ENCODE measurements at places on chromosomes 4 and X. TPM values are rescaled to one million over a fixed set of nuclear protein-coding genes. Genes with fewer than 3 reads are reported as not detected.

GRCh38 chrX:112651766-112652165 is 28.0 kb downstream of the LHFPL1 start:
- DNase-seq: no peak

- DNase-seq: no peak
These were observed 395.5 kb upstream of the BOD1L1 start for GRCh38 chr4:14023036-14023435.

DNA sequence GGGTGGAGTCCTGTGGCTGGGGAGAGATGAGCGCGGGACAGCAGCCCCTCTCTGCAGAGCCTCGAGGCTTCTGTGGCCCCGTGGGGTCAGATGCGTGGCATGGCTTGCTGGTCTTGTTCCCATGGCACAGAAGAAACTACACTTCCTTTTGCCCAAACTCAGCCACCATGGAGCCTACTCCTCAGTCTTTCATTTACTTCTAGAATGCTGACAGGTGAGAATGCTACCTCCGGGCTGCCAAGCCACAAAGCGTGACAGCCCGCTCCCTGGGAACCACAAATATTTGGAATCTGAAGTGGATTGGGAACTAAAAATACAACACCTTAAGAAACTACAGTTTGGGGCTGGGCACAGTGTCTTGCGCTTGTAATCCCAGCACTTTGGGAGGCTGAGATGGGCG is 98.0 kb downstream of the TRAPPC11 start:
- DNase-seq: no peak

- no peak for DNase-seq
These were observed 80.6 kb downstream of the FBXW7 start for GRCh38 chr4:152455311-152455710.

DNA sequence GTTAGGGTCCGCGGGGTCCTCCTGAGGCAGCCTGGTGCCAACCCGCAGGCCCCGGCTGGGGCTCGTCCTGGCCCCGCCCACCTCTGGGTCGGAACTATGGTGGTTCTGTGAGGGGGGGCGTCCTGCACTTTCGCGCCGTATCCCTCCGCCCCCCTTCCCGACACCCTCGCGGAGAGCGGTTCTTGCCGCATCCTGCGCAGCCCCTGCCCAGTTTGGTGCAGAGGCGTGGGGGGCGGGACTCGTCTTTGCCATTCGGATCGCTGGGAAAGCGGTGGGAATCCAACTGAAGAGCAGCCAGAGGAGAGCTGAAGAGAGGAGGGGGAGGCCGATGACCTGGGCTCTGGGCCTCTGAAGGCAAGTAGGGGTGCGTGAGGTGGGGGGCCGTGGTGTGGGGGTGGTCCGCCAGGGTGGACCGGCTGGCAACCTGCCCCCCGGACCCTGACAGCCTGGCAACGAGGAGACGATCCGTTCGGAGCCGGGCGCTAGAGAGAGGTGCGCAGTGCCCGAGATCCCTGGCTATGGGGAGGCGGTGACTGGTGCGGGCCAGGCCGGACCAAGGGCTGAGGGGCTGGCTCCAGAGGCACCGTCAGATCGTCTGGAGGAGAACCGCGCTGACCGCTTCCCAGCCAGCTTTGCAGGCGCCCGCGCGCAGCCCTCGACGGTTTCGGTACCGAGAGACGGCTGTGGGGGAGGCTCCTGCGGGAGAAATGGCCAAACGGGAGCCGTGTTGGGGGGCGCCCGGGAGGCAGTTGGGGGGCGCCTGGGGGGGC is at the start of gene GPRASP1:
Gene GPRASP1, plus strand, starts transcription at position 242 of the 770 bp plus-strand sequence. CDS start 2,431 bp downstream, outside the sequence.
- DNase-seq: peak; percentile 44

GRCh38 chrX:79361192-79361870 is 5.8 kb downstream of the ITM2A start:
- DNase-seq: no peak

DNA sequence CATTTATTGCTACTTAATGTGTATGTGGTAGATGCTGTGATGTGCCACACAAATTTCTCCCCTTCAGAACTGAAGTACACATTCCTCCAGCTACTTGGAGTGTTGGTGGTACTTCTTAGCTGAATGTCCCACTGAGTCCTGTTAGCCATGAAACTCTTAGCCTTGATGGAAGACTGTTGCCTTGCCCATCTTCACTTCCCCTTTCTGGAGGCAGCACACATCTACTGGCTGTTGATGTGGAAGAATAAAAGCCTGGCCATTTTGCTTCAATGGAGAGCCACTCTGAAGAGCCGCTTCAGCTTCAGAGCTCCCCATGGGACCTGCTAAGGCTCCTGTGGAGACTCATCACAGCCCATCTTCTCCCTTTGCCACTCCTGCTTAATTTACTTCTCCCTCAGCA is 157.7 kb upstream of the PITX2 start:
- no peak for DNase-seq

DNA sequence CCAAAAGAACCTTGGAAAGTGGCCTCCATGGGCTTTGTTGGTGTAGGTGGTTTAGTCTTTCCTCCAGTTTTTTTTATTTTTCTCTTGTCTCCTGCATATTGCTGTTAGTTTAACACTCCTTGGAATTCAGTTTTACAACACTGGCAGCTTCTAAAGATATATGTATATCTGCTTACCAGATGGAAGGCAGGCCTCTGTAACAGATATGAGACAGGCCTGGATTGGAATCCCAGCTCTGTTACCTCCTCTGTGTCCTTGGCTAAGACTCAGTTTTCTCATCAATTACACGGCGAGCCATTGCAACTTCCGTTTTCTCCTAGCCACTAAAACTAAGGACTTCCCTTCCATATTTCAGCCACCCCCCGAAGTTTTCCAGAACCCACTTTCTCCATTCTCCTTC is 133.4 kb upstream of the SMAD1 start:
- no peak for DNase-seq

Gene GABRB1
- total RNA-seq: 48.8 TPM

DNA sequence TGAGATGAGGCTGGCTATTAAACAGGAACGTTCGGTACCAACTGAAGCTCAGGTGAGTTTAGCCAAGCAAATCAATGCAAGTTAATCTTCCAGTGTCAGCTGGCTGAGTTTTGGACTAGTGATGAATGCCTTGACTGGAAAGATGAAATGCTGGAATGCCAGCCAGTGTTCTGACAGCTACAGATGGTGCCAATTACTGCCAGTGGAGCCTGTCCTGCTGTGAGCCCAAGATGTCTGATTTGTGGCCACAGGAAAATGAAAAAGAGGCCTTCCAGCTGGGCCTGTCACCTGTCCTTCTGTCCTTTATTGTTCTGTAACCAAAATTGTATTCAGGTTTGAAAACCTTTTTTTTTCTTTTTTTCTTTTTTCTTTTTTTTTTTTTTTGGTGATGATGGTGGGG is 223.1 kb downstream of the AFF2 start:
- DNase-seq: peak; percentile 55

Gene SYTL4
- 3.4 TPM for total RNA-seq

DNA sequence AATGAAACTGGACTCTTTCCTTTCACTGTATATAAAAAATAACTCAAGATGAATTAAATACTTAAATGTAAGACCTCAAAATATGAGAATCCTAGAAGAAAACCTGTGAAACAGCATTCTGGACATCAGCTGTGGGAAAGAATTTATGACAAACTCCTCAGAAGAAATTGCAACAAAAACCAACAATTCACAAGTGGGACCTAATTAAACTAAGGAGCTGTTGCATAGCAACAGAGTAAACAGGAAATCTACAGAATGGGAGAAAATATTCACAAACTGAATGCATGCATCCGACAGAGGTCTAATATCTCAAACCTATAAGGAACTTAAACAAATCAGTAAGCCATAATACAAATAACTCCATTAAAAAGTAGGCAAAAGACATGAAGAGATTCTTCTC is 851.7 kb upstream of the PCDH10 start:
- DNase-seq: no peak

DNA sequence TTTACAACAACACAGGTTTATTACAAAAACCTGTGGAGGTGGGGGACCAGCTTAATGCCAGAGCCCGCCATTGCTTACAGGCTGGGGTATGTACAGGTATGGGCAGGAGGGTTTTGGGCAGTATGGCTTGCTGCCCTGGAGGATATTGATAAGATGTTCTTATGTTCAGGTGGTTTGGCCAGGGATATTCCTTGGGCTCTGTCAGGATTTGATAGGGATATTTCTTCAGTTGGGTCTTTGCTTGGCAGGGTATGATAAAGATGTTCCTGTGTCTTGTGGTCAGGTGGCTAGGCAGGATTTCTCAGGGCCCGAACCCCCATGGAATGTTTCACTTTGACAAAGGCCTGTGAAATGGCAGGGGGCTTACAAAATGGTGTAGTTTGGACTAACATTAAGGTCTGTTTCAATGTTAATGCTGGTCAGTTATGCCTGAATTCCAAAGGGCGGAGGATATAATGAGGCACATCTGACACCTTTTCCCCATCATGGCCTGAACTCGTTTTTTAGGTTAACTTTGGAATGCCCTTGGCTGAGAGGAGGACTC is 3.1 kb downstream of the MGST2 start:
- no peak for DNase-seq

DNA sequence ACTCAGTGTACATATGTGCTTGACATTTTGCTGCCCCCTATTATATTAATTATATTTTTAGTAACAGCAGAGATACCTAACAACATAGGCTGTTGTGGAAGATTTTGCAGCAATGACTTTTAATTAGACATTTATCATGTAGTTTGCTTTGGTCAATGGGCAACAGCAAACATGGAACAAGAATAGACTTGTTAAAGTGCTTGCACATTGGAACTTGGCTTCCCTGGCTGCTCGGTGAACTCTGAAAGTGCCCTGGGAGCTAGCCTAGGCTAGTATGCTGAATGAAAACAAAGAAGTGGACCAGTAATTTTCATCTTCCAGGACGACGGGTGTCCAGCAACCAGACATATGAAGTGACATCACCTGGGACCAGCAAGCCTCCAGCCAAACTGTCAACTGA is 1157.1 kb downstream of the ARAP2 start:
- no peak for DNase-seq

Gene RGS12
- total RNA-seq: 87.5 TPM

GRCh38 chr4:62644372-62644771 is 1444.2 kb downstream of the ADGRL3 start:
- no peak for DNase-seq

Gene FRAS1
- 28.4 TPM for total RNA-seq

Gene BEX1
- 67.0 TPM for total RNA-seq

GRCh38 chr4:113065629-113066028 is 16.2 kb downstream of the ANK2 start:
- no peak for DNase-seq

Gene CTAG1A
- total RNA-seq: not detected

Gene NPFFR2
- 0.73 TPM for total RNA-seq

DNA sequence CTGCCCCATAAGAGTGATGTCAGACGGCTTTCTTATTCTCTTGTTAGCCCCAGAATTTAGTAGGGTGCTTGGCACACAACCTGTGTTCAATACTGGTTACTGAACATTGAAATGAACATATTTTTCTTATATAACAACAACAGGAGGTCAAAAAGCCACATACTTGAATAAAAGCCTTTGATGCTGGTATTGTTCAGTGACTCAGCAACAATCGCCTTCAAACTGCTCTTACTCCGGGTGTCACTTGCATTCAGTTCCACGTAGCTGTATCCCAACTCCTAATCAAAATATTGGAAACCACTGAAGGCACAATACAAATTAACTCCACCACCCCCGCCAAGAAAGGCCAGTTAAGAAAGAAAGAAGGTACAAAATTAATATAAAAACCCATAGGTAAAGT is 61.5 kb downstream of the RFC1 start:
- DNase-seq: no peak
